ENCODE measurements at places on chromosomes 2 and 18. TPM values are rescaled to one million over a fixed set of nuclear protein-coding genes. Genes with fewer than 3 reads are reported as not detected.

The ADGRF3 gene
- not detected for total RNA-seq

DNA sequence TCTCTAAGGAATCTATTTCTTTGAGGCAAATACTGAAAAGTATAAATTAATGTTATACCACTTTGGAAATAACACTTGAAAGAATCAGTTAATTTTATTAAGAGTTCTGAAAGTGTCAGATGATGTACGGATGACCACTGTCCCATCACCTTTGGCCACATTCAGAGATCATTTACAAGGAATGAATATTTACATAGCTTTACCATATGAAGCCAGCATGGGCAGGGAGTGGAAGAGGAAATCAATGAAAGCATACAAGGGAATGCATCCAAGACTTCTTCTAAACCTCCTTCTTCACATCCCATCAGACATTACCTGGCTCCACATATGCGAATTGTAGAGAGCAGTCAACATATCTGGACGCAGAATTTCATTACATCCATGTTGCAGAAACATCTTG is 123.4 kb downstream of the RIF1 start:
- H3K36me3 ChIP-seq, result no peaks in the 10 kb centered on the region
- no peaks in the 10 kb centered on the region for H3K4me1 ChIP-seq
- no peak overlapping the region for H3K4me3 ChIP-seq

The TNFRSF11A gene
- 1.9 TPM for total RNA-seq

The OXER1 gene
- 7.3 TPM for total RNA-seq

The EMX1 gene
- total RNA-seq, result not detected

DNA sequence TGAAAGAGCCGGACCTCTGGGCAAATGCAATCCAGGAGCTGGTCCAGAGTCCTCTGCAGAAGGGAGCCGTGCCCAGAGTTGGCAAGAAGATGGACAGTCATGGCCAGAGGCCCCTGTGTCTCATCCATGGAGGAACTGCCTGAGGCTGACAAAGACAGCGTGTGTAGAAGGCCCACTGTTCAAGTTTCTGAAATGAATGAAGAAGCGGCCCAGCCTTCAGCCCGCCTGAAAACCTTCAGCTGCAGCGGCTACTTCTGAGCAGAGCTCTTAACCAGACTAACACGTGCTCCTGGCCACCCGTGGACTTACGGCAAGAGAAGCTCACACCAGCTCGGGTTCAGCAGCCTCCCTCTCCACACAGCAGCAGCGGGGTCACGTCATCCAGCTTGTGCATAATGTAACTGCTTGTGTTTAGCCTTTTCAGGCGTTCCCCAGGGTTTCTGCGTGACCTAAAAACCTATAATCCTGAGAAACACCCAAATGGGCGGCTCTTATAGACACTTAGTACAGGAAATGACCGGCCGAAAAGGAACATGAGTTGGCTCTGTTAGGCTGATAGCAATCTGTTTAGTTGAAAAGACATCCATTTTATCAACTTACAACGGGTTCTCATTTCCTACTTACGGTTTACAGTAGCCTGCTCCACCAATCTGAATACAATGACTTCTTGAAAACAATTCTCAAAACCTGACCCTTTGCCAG is at the start of gene FAM124B:
Gene FAM124B (minus strand): TSS at position 467 of the 702 bp plus-strand sequence. CDS start 339 bp downstream, at position 128.
- DNase-seq, result peak; percentile 30
- H3K36me3 ChIP-seq, result no peaks in the 10 kb centered on the region
- no peak within 1 kb of the TSS for H3K27ac ChIP-seq
- no peaks in the 10 kb centered on the region for H3K4me1 ChIP-seq

- H3K4me1 ChIP-seq, result peaks cover 23% of the 10 kb centered on the region
- no peak overlapping the region for H3K4me3 ChIP-seq
- no peaks in the 10 kb centered on the region for H3K27me3 ChIP-seq
- H3K27ac ChIP-seq, result no peak overlapping the region
- DNase-seq, result no peak
These were observed 34.3 kb downstream of the ARHGAP25 start for GRCh38 chr2:68768951-68769350.

- DNase-seq, result no peak
- no peak overlapping the region for H3K4me3 ChIP-seq
- no peaks in the 10 kb centered on the region for H3K36me3 ChIP-seq
These were observed 121.5 kb downstream of the LPIN1 start for GRCh38 chr2:11867926-11868325.

DNA sequence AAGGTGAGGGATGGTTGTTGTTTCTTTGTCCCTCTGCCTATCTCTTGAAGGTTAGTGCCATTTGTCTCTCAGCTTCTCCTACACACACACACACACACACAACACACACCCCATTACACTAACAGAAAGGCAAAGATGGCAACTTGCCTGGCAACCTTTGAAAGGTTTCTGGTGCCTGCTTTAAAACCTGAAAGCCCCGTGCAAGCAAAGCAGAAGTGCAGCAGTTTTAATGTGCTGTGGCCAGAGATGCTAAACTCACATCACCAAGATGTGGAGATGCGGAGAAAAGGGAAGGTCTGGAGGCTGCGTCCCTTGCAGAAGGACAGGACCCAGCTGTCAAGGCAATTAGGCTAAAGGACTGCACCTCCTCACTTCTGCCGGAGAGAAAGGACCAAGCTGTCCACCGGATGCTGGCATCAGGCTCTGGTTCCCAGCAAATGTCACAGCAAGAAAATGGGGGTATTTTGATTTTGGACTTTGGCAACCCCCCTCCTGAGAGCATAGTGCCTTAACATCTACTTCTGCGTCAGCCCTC is 196.4 kb downstream of the ARL4C start:
- H3K4me3 ChIP-seq, result no peak overlapping the region
- no peaks in the 10 kb centered on the region for H3K36me3 ChIP-seq
- no peaks in the 10 kb centered on the region for H3K4me1 ChIP-seq
- DNase-seq, result no peak
- H3K27ac ChIP-seq, result no peak overlapping the region
- H3K27me3 ChIP-seq, result no peaks in the 10 kb centered on the region

- no peak for DNase-seq
- no peak overlapping the region for H3K4me3 ChIP-seq
- no peak overlapping the region for H3K27ac ChIP-seq
- H3K27me3 ChIP-seq, result no peaks in the 10 kb centered on the region
- no peaks in the 10 kb centered on the region for H3K4me1 ChIP-seq
These were observed 449.6 kb downstream of the SPAG16 start for GRCh38 chr2:213733893-213734292.

The SLC23A3 gene
- 1.7 TPM for total RNA-seq

DNA sequence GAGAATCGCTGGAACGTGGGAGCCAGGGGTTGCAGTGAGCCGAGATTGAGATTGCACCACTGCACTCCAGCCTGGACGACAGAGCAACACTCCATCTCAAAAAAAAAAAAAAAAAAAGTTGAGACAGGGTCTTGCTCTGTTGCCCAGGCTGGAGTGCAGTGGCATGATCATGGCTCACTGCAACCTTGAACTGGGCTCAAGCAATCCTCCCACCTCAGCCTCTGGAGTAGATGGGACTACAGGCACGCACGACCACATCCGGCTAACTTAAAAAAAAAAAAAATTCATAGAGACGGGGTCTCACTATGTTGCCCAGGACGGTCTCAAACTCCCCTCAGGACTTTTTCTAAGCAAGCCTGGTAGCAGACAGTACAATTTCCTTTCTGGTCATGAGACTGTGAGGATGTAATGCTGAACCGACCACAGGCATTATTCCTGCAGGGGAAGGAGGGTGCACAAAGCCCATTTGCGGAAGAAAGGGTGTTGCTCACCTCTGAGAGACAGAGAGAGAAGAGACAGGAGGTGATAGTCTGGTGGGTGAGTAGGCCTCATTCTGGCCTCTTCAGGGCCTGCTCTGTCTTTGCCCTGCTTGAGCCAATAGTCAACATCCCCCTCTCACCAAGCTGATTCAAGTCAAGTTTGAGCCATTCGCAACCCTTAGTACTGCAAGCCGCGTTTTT is 205.3 kb downstream of the ZFP36L2 start:
- H3K4me1 ChIP-seq, result peaks cover 10% of the 10 kb centered on the region
- DNase-seq, result peak; percentile 19
- no peaks in the 10 kb centered on the region for H3K36me3 ChIP-seq
- no peaks in the 10 kb centered on the region for H3K27me3 ChIP-seq

- H3K4me1 ChIP-seq, result peaks cover 1% of the 10 kb centered on the region
- H3K27ac ChIP-seq, result no peak overlapping the region
- peak overlapping the region; percentile 47 for H3K4me3 ChIP-seq
- no peaks in the 10 kb centered on the region for H3K36me3 ChIP-seq
- no peak for DNase-seq
These were observed 24.1 kb upstream of the RABL2A start for GRCh38 chr2:113602869-113603466.

DNA sequence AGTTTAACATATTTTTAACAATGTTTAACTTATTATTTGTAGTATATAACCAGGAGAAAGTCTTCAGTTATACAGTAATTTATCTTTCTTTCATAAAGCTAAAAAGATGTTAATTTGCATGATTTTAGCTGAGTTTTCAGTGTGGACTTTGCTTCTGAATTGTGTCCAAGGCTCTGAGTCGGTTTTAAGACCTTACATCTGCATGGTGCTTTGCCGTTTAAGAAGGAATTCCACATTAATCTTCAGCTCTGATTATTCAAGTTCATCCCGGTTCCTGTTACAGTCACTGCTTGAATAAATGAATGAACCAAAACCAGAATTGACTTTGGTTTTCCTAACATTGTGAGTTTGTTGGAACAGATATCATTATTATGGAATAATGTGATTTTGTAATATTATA is 419.7 kb upstream of the RGPD4 start:
- H3K4me3 ChIP-seq, result no peak overlapping the region
- no peak overlapping the region for H3K27ac ChIP-seq
- H3K27me3 ChIP-seq, result no peaks in the 10 kb centered on the region
- H3K4me1 ChIP-seq, result no peaks in the 10 kb centered on the region
- H3K36me3 ChIP-seq, result no peaks in the 10 kb centered on the region

The UBXN4 gene
- 99.3 TPM for total RNA-seq

All from ovary (tissue), 10 donors.